Stimulated activated CD8-positive, alpha-beta memory T cell treated with anti-CD3 and anti-CD28 coated beads, Interleukin-4, amount 100 ng/mL, for 24 hours (primary cell): ENCODE measurements at places on chromosomes 6 and 20.

- no peak for DNase-seq
Measured at GRCh38 chr6:126107475-126108166, 121.3 kb downstream of the TRMT11 start.

- DNase-seq: no peak
Measured at GRCh38 chr6:55131616-55132015, 42.7 kb upstream of the HCRTR2 start.

DNA sequence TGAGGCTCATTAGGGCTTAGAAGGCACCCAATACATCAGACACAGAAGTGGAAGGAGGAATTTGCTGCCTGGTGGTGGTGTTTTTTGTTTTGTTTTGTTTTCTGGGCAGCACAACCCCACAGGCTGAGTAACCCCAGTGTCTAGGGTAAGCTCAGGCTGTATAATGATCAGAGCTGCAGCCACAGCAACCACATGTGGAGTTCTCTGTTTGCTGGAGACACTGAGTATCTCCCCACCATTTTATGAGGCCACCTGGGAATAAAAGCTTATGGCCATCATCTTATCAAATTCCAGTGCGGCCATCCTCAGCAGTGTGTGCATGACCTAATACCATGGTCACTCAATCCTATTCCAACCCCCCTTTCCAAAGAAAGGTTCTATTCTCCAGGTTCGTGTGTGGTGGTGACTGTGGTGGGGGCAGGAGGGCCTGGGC is 3.4 kb upstream of the DLL1 start:
- DNase-seq: no peak

DNA sequence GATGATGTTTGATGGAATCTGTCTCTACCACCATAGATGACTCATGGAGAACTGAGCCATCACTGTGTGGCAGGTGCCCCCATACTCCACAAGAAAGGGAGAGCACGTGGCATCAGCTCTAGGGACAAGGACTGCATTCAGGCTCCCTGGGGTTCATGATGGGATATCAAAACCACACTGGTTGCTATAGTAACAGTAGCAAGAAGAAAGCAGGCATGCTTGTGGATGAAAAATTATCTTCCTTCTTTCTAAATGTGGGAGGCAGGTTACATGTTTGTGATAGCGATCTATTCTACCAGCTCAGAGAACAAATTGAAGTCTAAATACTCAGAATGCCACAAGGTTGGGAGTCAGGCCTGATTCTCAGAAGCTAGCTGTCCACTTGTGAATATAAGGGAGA is 224.2 kb downstream of the ARHGAP18 start:
- DNase-seq: no peak

DNA sequence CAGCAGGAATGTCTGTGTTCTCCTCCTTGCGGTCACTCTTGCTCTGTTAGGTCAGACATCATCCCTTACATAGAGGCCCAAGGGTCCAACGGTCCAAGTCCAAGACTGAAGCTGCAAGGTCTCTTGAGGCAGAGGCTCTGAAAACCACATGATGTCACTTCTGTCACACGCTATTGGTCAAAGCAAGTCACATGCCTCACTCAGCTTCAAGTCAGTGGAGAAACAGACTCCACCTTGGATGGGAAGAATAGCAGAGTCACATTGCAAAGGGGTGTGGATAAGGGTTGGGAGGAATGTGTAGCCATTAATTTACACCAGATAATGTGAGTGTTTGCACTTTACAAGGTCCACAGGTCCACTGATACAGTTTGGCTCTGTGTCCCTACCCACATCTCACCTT is 17.5 kb downstream of the SLC52A3 start:
- no peak for DNase-seq

GRCh38 chr6:35317483-35318195 is 20.0 kb downstream of the DEF6 start:
- no peak for DNase-seq

- DNase-seq: no peak
Measured at GRCh38 chr6:12249541-12250382, 40.4 kb upstream of the EDN1 start.

GRCh38 chr20:23646106-23646873 is 8.5 kb upstream of the CST3 start:
- DNase-seq: no peak

DNA sequence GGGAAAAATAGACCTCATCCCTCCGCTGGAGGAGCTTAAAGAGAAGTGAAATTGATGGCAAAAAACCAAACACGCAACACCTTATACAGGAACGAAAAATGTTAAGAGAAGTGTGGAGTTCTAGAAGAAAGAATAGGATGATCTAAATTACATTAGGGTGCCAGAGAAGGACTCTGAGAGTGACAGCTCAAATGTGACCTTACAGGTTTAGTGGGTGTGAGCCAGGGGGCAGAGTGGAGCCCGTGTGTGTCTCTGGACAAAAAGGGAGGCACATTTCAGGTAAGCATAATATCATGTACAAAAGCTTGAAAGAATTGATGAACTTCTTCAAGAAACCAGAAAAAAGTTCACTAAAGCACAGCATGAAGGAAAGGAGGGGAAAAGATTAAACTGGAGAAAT is 20.8 kb downstream of the HLA-DRA start:
- DNase-seq: no peak

- no peak for DNase-seq
Measured at GRCh38 chr20:36010825-36011224, 42.4 kb downstream of the CNBD2 start.

DNA sequence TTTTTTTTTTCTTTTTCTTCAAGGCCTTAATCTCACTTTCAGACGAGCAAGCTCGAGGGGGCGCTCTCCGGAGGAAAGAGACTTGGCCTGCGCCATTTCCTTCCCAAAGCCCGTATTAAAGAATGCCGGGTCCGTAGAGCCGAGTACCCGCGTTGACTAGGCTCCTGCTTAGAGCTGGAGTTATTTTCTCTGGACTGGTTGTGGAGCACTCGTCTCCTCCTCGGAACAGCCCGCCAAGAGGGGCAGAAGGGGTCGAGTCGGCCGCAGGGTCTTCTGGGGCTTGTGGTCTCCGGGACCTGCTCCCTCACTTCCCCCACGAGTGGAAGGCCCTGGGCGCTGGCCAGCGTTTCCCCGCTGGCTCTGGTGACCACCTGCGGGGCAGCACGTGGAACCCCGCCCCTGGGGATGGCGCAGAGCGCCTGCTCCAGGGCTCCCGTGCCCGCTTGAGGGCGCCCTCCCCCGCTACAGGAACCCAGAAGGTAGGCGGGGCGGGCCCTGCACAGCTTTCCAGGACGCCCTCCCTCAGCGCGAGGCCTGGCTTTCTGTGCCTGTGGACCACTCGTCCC is 2.7 kb upstream of the MEI4 start:
- no peak for DNase-seq

GRCh38 chr6:3314176-3314575 is 55.4 kb downstream of the PSMG4 start:
- DNase-seq: no peak

- DNase-seq: no peak
Measured at GRCh38 chr20:48834278-48834677, 6.5 kb upstream of the PREX1 start.
